ENCODE measurements at places on chromosomes 7 and 10.

DNA sequence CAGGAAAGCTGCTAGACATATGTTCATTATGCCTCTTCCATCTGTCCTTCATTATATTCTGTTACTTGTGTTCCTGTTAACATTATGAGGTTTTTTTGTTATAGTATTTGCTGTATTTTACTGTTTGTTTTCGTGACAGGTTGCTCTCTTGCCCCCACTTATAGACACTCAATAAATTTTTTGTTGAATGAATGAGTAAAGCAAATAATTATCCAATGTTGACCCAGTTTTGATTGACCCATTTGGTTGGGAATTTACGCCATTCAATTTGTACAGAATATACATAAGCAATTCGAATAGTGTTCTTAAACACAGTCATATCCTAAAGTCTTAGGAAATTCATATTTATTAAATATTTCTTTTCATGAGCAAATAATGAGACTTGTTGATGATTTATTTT, 11.8 kb downstream of the CCSER2 start:
- no peak for DNase-seq

DNA sequence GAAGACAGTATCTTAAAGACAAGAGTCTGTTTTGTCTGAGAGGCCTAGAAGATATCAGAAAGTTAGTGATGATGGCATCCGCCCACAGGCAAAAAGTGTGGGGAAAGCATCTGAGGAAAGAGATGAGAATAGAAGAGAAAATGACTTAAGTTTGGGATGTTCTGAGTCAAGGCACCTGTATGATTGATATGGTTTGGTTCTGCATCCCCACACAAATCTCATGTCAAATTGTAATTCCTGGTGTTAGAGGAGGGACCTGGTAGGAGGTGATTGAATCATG, 568.2 kb upstream of the MGMT start:
- DNase-seq, result no peak

GRCh38 chr10:67934336-67934735, 49.9 kb downstream of the SIRT1 start:
- no peak for DNase-seq

GRCh38 chr7:101537205-101537604, 91.9 kb downstream of the MYL10 start:
- DNase-seq, result peak; percentile 22

DNA sequence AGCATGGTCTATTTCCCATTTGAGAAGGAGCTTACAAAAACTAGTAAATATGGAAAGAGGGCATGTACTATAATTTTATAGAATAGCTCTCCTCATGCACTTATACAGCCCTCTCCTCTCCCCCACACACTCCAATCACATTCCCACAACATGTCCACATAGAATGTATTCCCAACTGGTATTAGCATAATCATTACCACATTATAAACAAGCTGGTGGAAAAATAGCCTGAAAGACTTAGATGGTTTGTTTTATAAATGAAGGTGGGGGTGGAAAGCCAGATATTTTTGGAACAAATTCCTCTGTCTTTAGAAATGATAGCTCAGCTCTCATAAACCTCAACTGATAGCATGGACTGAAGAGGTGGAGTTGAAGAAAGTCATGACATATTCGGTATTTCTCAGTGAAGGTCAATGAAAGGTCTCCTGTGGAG, 410.1 kb downstream of the SUGCT start:
- DNase-seq, result no peak

DNA sequence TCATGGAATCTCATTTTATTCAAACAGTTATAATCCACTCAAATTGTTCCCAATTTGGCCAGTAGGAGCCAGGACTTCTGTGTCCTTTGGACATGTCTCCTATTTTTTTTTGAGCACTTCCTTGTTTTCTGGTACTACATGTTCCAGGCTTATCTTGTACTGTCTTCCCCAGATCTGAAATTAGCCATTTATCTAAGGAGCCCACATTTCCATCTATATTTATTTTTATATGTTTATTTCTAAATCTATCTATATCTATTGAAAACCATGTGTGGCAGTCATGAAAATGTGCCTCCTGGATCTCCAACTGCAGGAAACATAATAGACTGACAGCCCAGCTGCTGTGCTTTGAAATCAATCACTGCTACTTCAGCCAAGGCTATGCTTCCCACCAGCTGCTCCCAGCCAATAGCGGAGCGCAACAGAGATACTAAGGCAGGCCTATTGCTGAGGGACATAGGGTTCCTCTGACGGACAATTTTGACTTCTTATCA, 147.1 kb downstream of the LRRC4 start:
- no peak for DNase-seq

GRCh38 chr10:125455855-125456254, 227.1 kb downstream of the TEX36 start:
- DNase-seq, result no peak

GRCh38 chr7:919924-920341, 34.5 kb downstream of the ADAP1 start:
- no peak for DNase-seq

DNA sequence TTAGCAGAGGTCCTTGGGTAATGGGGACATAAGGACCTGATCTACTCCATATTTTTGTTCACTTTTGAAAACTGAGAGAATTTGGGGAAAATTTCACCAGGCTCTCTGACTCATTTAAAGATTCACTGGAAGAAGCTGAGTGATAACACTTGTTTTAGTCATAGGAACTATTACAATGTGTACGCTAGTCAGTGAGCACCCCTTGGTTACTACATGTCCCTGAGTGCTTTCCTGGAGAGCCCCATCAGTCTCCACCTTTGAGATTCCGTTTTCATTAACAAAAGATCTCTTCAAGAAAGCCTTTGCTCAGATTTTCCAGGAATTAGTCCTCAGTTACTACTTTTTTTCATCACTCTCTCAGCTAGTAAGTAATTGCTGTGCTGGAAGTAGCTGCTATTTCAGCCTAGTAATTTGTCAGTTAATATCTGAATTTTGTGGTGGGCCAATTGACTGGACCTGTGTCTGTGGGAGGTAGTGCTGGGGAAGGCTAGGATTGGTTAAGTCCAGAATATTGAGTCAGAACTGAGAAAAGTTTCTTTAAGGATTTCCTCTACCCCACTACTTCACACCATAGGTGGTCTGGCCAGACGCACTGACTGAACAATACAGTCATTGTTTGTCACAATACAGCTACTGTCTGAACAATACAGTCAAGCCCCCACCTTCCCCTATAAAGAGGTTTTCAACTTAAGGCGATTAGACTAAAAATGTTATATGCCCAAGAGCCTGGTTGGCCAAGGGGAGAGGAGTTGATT, 235.0 kb downstream of the CCDC7 start:
- no peak for DNase-seq

GRCh38 chr7:78587443-78588044, 789.0 kb downstream of the PHTF2 start:
- no peak for DNase-seq

DNA sequence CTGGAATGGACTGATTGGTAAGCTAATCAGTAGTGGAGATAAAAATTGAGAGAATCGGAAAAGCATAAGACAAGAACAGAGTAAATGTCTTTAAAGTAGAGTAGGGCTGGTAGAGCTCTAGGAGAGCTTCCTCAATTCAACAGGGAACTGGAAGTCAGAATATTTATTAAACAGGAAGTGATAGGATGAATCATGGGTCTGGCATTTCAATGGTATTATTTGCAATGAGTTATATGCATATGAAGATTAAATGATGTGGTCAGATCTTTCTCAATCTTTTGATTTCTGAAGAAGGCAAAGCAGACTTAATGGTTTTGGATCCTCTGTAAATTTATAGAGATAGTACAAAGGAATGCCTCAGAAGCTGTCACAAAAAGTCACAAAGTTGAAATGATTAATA, 349.0 kb downstream of the HPSE2 start:
- peak; percentile 10 for DNase-seq

DNA sequence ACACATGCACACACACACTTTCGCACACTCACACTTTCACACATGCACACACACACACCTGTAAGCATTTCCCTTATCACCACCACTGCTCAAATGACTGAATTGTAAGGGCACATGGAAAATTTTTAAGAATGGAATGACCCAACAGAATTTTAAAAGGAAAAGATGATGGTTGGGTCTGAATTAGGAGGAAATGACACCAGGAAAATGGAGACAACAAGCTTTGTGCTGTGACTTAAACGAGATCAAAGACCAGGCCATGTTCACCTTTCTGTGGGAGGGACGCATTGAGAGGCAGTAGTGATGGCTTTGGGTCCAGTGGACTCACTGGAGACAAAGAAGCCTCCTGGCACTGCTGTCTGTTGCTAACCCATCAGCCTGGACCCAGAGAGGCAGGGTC, 16.7 kb upstream of the C10orf71 start:
- no peak for DNase-seq

GRCh38 chr7:29565982-29566746, 2.5 kb downstream of the PRR15 start:
- no peak for DNase-seq

- no peak for DNase-seq
These were observed 4.2 kb upstream of the KCP start for GRCh38 chr7:128914566-128915151.

GRCh38 chr7:106848851-106849442, 16.1 kb upstream of the PIK3CG start:
- peak; percentile 94 for DNase-seq

GRCh38 chr10:125158275-125158600, 2.1 kb downstream of the CTBP2 start:
- no peak for DNase-seq

- DNase-seq, result no peak
These were observed 119.9 kb upstream of the TMEM106B start for GRCh38 chr7:12091231-12091630.

- peak; percentile 21 for DNase-seq
These were observed 38.4 kb downstream of the RHOBTB1 start for GRCh38 chr10:60905580-60905979.

DNA sequence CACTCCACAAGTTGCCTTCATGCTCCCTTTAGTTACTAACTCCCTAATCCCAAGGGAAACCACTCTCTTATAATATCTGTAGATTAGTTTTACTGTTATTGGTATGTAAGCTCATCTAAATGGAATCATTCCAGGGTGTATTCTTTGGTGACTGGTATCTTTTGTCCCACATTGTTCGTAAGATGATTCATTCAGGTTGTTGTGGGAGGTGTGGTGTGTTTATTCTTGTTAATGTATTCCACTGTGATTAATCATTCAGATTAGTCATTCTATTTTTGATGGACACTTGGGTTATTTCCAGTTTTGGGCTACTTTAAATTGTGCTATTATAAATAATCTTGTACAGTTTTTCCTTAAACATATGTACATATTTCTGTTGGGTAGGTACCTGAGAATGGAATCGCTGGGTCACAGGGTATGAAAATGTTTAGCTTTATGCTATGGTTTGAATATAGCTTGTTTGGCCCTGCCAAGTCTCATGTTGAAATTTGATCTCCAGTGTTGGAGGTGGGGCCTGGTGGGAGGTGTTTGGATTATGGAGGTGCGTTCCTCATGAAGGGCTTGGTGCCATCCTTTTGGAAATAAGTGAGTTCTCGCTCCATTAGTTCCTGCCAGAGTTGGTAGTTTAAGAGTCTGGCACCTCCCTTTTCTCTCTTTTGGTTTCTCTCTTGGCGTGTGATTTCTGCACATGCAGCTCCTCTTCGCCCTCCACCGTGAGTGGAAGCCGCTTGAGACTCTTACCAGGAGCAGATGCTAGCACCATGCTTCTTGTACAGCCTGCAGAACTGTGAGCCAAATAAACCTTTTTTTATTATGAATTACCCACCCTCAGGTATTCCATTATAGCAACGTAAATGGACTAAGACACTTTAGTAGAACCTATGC, 13.8 kb downstream of the BTRC start:
- peak; percentile 83 for DNase-seq

- DNase-seq, result no peak
These were observed 8.7 kb downstream of the ABLIM1 start for GRCh38 chr10:114649217-114649903.

- no peak for DNase-seq
These were observed 125.2 kb upstream of the NANOS1 start for GRCh38 chr10:118904286-118904685.

DNA sequence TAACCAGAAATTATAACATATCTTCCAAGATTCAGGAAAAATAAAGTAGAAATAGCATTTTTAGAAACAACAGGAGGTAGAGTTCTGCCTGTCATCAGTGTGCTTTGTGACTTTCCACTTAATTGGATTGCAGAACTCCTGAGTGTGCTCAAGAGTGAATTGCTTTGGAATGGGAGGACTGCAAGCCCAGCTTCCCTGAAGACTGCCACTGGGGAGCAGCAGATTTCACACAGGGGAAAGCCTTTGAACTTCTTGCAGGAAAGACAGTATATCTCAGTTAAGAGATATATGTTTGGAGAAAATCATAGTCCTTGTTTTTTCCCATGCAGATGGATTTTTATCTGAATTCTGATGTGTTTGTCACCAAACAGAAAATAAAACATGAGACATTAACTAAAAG, 124.5 kb downstream of the TMEM168 start:
- DNase-seq, result no peak

GRCh38 chr7:39681887-39682441, 58.6 kb downstream of the RALA start:
- DNase-seq, result no peak

DNA sequence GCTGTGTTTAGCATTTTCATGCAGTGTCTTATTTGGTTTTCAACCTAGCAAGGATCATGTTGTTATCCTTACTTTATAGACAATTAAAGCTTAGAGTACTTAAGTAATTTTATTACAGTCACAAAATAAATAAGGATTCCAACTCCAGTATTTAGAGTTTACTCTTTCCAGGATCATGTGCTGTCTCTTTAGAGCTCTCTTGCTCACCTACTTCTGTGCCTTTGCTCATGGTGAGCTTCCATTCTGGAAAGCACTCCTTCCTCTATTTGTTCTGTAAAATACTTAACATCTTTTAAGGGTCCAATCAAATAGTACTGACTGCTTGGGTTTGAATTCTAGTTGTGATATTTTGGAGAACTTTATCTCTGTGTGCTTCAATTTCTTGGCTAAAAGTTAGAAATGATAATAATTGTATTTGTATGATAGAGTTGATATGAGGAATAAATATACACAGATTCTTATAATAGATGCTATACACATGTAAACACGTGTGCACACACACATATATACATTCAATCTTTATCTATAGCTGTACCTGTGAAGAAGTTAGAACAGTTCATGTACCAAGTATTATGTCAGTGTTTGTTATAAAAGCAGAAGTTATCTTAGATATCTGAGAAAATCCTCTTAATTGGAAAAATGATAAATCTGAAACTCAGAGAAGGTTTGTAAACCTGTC, 18.2 kb upstream of the CALCR start:
- no peak for DNase-seq

GRCh38 chr10:45382591-45382990, 8.6 kb downstream of the ALOX5 start:
- DNase-seq, result no peak

GRCh38 chr10:71236286-71236685, 23.9 kb downstream of the UNC5B start:
- no peak for DNase-seq

GRCh38 chr10:79399223-79399831, 46.1 kb downstream of the ZCCHC24 start:
- DNase-seq, result peak; percentile 92

- DNase-seq, result no peak
These were observed 20.4 kb downstream of the SAMD9 start for GRCh38 chr7:93097388-93097787.

- DNase-seq, result no peak
These were observed 85.2 kb downstream of the EBF3 start for GRCh38 chr10:129878835-129879234.

GRCh38 chr10:110498087-110498981, 627 bp downstream of the DUSP5 start:
- DNase-seq, result peak; percentile 67

All from HFFc6 (cell line).